Small intestine (tissue), 16 donors: ENCODE measurements at places on chromosomes 11 and 22. TPM values are rescaled to one million over a fixed set of nuclear protein-coding genes. Genes with fewer than 3 reads are reported as not detected.

The DDIAS gene
- 2.6 TPM for polyA plus RNA-seq

The KDELR3 gene
- 9.2 TPM for polyA plus RNA-seq

- peak; percentile 55 for DNase-seq
- H3K36me3 ChIP-seq: peaks cover 2% of the 10 kb centered on the region
- peak overlapping the region; percentile 99 for H3K27ac ChIP-seq
- peaks cover 8% of the 10 kb centered on the region for H3K4me1 ChIP-seq
Measured at GRCh38 chr22:42080287-42080686, 787 bp downstream of the SMDT1 start.

The CKAP5 gene
- 9.8 TPM for polyA plus RNA-seq

DNA sequence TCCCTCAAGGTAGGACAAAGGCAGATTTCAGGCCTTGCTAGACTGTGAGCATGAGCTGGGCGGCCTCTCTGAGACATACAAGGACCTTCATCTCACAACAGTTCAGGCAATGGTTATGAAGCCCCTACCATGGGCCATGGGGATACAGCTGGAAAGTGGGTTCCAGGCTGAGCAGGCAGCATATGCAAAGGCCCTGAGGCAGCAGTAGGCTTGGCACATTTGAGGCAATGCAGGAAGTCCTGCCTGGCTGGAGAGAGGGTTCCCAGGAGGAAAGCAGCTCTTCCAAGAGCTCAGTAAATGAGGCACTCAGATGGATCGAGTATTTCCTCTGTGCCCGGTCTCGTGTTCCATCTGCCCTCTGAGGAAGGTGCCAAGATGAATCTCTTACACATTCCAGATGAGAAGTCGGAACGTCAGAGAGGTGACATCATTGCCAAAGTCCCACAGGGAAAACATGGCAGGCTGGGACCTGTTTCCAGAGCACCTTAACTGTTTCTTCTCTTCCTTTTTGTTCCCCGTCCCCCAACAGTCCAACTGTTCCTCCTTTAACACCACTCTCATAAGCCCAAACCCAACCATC, 388.6 kb downstream of the MN1 start:
- DNase-seq: no peak
- no peaks in the 10 kb centered on the region for H3K36me3 ChIP-seq
- H3K4me3 ChIP-seq: no peak overlapping the region
- no peaks in the 10 kb centered on the region for H3K27me3 ChIP-seq
- H3K27ac ChIP-seq: no peak overlapping the region

- no peaks in the 10 kb centered on the region for H3K36me3 ChIP-seq
- no peaks in the 10 kb centered on the region for H3K27me3 ChIP-seq
- no peaks in the 10 kb centered on the region for H3K4me1 ChIP-seq
- H3K4me3 ChIP-seq: no peak overlapping the region
Measured at GRCh38 chr11:129331871-129332274, 43.8 kb upstream of the BARX2 start.
